Glutamatergic neuron (in vitro differentiated cells): ENCODE measurements at places on chromosomes 5 and 9. TPM values are rescaled to one million over a fixed set of nuclear protein-coding genes. Genes with fewer than 3 reads are reported as not detected.

GARIN3 gene
- total RNA-seq = not detected

CARD9 gene
- 4.1 TPM for total RNA-seq

GRIN3A gene
- total RNA-seq = 0.15 TPM

PCDHGA10 gene
- 16.6 TPM for total RNA-seq

SEMA6A gene
- 424 TPM for total RNA-seq

LRRC19 gene
- not detected for total RNA-seq

TLX3 gene
- 161 TPM for total RNA-seq

STPG3 gene
- not detected for total RNA-seq

ZMAT2 gene
- 71.3 TPM for total RNA-seq

PCDHA9 gene
- total RNA-seq = 18.9 TPM

TMOD1 gene
- 0.64 TPM for total RNA-seq

SLC36A2 gene
- total RNA-seq = not detected

KLHL3 gene
- total RNA-seq = 5.7 TPM

IFNK gene
- total RNA-seq = not detected

PHYHD1 gene
- 4.4 TPM for total RNA-seq

SOHLH1 gene
- not detected for total RNA-seq

FBXL7 gene
- 25.3 TPM for total RNA-seq

DMRT3 gene
- total RNA-seq = 1.7 TPM

MARCHF11 gene
- 1.5 TPM for total RNA-seq

PHF24 gene
- 3.1 TPM for total RNA-seq
